Upper lobe of right lung (tissue), 1 donor: ENCODE measurements at places on chromosomes 3 and 15. TPM values are rescaled to one million over a fixed set of nuclear protein-coding genes. Genes with fewer than 3 reads are reported as not detected.

GRCh38 chr3:107868449-107868848 is 222.4 kb downstream of the CD47 start:
- DNase-seq = no peak

DNA sequence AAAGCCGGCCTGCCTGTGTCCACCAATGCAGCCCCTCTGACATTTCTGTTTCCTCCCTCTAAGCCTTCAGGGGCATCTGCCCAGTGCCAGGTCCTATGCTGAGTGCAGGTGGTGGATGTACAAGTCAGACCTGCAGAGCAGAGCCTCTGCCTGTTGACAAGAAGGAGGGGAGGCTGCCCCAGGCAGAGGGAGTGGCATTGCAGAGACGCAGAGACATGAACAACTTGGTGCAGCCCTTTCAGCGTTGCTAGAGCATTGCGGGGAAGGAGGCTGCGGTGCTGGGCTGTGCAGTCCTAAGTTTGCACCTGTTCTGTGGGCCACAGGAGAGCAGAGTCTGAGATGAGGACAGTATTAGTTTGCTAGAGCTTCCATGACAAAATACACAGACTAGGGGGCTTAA is 65.2 kb downstream of the LSM3 start:
- no peak for DNase-seq

DNA sequence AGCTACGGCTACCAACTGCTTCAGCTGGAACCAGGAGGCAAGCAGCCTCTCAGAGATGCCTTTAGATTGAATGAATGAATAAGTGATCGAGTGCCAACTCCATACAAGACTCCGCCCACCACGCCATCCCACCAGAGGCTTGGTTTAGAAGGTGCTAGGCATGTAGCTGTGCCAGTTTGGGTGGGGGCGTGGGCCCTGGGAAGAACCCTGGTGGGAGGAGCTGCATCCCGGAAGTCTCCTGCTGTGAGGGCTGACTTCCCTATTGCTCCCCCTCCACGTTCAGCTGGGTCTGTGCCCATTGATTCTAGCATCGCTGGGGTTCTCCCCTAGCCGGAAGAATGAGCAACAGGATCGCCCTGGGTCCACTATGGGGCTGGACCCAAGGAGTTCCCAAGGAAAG is 20.9 kb downstream of the LINGO1 start:
- no peak for DNase-seq

DNA sequence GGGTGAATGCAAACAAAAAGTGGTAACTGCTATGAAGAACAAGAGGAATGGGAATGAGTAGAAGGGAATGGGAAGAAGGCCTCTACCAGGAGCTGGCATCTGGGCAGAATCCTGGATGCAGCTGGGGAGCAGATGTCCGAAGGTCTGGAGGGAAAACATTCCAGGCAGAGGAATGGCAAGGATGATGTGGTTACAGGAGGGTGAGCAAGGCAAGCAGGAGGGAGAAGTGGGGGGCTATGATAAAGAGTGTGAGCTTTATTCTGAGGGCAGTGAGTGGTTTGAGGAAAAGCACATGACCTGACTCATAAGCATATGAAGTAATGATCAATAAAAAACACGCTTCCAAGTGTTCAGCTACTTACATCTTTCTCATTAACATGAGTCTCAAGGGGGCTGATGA is 17.1 kb downstream of the SKIC8 start:
- DNase-seq = no peak

GRCh38 chr15:47670365-47670764 is 46.9 kb upstream of the SEMA6D start:
- no peak for DNase-seq

CCDC39 gene
- not detected for total RNA-seq

PLXND1 gene
- 284 TPM for total RNA-seq
